ENCODE measurements at places on chromosomes 11 and 22.
A peak's percentile ranks its signal among the peaks of the same experiment; 100 is the strongest.

DNA sequence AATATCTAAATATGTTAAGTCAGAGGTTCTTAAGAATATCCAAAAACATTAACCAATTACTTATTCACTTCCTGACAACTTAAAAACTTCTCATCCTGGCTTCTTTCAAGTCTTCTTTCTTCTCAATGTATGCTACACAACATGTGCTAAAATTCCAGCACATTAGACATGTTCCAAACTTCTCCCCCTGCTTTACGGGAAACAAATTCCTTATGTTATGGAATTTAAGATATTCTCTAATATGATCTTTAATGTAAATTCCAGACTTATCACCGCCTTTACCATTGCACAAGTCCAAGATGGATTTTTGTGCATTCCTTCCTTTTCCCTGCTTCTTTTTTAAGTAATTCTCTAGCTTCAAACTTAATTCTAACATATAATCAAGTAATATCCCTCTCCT is 964.5 kb upstream of the CHORDC1 start:
- no peak for DNase-seq

GRCh38 chr22:35548722-35549112 is 8.1 kb downstream of the RASD2 start:
- DNase-seq = no peak

GRCh38 chr11:121626507-121626875 is 173.7 kb upstream of the SORL1-AS1 start:
- DNase-seq = no peak

- no peak for DNase-seq
These were observed 24.6 kb downstream of the APIP start for GRCh38 chr11:34891611-34892010.

GRCh38 chr11:86523738-86524619 is 148.4 kb downstream of the ME3 start:
- peak; percentile 95 for DNase-seq

DNA sequence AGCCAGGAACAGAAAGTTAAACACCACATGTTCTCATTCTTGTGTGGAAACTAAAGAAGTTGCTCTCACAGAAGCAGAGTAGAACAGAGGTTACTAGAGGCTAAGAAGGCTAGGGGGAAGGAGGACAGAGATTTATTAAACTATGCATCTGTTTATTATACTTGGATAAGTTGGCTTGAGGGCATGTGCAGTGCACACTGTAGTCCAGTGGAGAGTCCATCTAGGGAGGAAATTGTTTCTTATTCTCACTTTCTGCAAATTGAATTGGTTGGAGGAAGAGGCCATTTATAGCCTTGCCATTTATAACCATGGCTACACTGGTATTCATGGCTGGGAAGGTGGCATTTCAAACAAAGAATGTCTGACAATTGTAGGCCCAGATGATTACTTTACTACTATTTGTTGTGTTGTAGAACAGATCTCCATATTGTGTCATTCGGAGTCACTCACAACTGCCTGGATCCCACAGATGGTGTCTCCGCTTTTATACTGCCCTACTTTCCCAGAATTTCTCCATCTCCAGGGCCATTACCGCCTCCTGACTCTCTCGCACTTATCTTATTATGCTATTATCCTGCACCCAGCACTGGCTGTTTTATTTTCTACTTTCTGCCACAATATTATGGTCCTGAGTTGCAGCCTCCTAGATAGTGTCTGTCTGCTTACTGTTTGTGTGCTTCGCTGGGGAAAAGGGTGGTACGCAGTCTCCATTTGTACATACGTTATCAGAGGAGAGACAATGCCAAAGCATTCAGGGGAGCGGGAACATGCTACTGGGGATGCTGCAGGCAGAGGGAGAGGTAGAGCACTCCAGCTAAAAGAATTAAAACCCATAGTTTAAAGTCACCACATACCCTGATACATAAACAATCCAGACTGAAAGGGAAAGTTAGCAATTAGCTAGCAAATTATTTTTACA is 169.3 kb upstream of the BLID start:
- DNase-seq = peak; percentile 40

GRCh38 chr11:113370634-113371033 is 16.9 kb upstream of the ANKK1 start:
- DNase-seq = peak; percentile 4

DNA sequence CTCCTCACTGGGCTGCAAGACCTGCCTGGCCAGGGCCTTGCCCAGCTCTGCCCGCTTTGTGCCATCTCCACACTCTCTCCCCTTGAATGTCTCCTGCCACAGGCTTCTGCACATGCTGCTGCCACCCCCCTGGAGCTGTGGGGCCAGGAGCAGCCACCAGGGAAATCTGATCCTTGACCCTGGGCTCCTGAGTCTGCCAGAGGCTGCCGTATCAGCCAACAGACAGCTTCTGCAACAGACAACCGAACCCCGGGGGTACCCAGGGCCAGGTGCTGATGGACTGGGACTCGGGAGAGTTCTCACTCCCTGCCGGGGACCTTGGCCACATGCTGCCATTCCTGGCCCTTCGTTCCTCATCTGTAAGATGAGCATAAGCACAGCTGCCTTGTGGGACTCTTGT is 3.3 kb upstream of the PPARA start:
- no peak for DNase-seq

- DNase-seq = peak; percentile 67
These were observed 5.7 kb downstream of the TMEM184B start for GRCh38 chr22:38267086-38267485.

GRCh38 chr11:119727523-119728151 is 1.4 kb downstream of the NECTIN1 start:
- no peak for DNase-seq

GRCh38 chr11:125093502-125093901 is 17.9 kb downstream of the TMEM218 start:
- no peak for DNase-seq

DNA sequence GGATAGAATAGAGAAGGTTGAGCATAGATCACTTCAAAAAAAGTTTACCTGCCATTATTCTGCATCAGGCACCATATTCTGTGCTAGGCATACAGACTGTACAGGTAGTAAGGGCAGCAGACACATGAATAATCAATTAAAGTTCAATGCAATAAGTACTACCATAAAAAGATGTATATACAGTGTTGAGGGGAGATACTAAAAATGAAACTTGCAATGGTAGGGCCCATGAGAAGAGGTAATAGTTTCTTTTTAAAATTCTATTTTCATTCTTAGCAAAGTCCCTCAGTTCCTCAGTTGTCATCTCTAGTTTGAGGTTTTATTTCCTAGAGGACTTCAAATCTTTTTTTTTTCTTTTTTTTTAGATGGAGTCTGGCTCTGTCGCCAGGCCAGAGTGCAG is 819.9 kb downstream of the FAM181B start:
- DNase-seq = no peak

GRCh38 chr11:64097468-64098317 is 62.0 kb downstream of the FLRT1 start:
- DNase-seq = no peak

- peak; percentile 23 for DNase-seq
These were observed 934 bp downstream of the HSD17B12 start for GRCh38 chr11:43681401-43681942.

- peak; percentile 2 for DNase-seq
These were observed 36.2 kb downstream of the THOC5 start for GRCh38 chr22:29517215-29517908.

GRCh38 chr11:132078264-132079076 is 708.1 kb downstream of the NTM start:
- no peak for DNase-seq

DNA sequence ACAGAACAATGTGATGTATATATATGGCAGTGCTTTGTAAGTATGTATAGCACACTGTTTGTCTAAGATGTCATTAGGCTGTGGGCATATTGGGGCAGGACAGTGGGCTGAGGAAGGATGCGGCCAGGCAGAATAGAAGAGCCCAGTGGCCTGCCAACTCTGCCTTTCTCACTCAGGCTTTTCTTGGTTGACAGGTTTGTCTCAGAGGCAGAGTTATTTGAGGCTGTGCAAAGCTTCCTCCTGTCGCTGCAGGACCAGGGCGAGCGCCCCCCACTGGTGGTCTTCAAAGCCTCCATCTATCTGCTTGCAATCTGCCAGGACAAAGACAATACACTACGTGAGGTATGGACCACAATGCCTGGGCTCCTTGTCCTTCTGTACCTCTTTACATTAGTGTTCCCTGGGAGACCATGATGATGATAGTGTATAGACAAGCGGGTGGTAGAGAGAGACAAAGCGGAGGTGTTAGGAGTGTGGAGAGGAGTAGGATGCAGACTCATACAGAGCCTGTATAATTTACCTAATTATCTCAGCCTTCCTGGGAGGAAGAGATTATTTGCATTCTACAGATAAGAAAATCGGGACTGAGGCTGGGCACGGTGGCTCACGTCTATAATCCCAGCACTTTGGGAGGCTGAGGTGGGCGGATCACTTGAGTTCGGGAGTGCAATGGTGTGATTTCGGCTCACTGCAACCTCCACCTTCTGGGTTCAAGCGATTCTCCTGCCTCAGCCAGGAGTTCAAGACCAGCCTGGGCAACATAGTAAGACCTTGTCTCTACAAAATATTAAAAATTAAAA is 37.3 kb upstream of the CCDC134 start:
- DNase-seq = no peak

DNA sequence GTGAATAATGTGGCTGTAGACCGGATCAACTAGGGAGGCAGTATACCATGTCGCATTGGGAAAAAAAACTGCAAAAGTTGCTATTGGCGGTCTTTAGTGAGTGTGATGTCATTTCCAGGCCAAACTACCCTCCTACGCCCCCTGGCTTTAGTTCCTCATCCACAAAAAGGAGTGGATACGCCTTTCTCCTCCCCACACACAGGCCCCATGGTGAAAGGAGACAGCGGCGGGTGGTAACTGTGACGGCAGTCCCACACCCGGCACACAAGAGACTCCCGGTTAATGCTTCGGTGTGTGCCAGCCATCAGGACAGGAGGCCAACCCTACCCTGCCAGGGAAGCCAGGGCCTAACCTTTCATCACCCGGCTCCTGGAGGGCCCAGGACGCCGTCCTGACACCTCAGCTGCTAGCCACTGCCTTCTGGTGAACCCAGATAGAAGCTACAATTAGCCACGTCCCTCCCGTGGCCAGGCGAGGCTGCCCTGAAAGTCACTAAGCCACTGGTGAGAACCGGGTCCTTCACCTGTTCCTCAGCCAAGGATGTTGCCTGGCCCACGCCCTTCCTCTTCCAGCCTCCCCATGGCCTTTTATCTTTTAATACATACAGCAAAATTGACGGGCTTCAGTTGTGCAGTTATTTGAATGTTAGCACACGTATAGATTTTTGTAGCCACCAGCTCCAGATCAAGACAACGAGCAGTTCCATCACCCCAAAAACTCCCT is 10.8 kb downstream of the TP53I11 start:
- peak; percentile 15 for DNase-seq

GRCh38 chr11:34633640-34633989 is 12.7 kb downstream of the EHF start:
- DNase-seq = no peak

GRCh38 chr11:8870411-8871170 is 40.4 kb upstream of the AKIP1 start:
- peak; percentile 77 for DNase-seq

GRCh38 chr11:133520707-133521106 is 11.6 kb downstream of the OPCML start:
- no peak for DNase-seq

- no peak for DNase-seq
These were observed 5.2 kb downstream of the PITPNM1 start for GRCh38 chr11:67499808-67500483.

DNA sequence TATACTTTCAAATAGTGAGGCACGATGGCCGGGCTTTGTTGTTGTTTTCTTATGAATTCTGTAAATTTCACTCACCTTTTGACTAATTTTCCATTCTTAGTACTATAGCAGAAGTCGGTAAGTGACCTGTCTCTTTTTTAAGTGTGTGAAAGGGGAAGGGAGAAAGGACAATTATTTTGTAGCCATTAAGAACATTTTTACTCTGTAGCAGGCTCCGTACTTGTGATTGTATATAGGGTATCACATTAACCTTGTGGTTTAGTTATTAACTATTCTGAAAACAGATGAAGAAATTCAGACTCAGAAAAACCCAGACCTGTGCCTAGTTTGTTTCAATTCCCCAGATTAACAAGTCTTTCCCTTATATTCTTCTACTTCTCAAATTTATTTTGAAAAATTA is 78.7 kb downstream of the CASP12 start:
- DNase-seq = no peak

GRCh38 chr11:2330696-2331095 is 28.9 kb downstream of the TSPAN32 start:
- DNase-seq = no peak

DNA sequence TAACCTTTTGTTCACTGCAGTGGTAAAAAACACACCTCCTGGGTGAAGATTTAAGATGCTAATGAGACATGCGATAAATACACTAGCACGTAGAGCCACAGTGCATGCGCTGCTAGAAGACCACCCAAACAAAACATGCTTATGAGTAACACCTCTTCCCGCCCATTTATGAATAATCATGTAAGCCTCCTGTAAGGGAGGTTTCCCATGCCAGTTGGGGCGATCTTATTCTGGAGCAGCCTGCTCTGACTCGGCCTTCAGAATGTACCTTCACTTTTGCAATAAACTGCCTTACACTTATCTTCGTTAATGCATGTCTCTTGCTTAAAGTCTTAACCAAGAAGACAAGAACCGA is 18.1 kb upstream of the SCARF2 start:
- peak; percentile 9 for DNase-seq

- DNase-seq = no peak
These were observed 1.2 kb upstream of the DRG1 start for GRCh38 chr22:31398231-31398630.

- DNase-seq = no peak
These were observed 264.6 kb downstream of the NELL1 start for GRCh38 chr11:20933958-20934357.

- DNase-seq = no peak
These were observed 908.5 kb upstream of the CCDC90B start for GRCh38 chr11:84194696-84195095.

DNA sequence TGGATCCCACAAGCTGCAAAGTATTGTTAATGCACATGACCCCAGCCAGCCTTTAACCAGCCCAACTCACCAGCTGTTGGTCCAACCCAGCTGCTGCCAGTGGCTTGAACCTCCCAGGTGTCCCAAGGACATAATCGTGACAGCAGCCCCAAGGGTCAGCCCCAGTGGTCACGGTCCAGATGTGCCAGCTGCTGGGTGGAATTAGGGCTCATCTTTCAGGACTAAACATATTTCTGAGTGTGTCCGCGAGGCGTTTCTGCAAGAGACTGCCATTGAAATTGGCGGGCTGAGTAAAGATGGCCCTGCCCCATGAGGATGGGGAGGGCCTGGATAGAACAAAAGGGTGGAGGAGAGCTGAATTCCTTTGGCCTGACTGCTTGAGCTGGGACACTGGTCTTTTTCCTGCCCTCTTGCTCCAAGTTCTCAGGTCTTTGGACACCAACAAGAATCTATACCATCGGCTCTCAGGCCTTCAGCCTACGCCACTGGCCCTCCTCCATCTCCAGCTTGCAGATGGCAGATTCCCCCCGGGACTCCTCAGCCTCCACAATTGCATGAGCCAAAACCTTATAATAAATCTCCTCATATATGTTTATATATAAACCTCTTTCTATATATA is 240.2 kb downstream of the MN1 start:
- no peak for DNase-seq

Data from EH (cell line).